ENCODE measurements at places on chromosomes 16 and 17.

- no peak for DNase-seq
Measured at GRCh38 chr16:66131156-66131807, 235.2 kb upstream of the CDH5 start.

DNA sequence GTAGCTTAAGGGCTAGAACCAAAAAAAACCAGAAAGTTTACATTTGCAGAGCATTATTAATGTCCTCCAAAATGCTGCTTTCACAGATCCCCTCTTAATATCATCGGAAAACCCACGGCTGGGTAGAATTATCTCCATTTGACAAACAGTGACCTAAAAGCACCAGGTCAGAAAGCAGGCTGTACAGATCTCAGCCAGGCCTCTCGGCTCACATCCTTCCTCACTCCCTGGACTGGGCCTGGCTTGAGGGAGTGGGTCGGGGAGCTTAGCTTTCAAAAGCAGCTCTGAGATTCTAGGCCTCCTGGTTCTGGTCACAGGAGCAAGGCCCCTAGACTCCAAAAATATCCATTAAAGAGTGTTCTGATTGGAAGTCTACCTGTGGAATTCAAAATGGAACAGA, 9.1 kb upstream of the SLC12A3 start:
- no peak for DNase-seq

DNA sequence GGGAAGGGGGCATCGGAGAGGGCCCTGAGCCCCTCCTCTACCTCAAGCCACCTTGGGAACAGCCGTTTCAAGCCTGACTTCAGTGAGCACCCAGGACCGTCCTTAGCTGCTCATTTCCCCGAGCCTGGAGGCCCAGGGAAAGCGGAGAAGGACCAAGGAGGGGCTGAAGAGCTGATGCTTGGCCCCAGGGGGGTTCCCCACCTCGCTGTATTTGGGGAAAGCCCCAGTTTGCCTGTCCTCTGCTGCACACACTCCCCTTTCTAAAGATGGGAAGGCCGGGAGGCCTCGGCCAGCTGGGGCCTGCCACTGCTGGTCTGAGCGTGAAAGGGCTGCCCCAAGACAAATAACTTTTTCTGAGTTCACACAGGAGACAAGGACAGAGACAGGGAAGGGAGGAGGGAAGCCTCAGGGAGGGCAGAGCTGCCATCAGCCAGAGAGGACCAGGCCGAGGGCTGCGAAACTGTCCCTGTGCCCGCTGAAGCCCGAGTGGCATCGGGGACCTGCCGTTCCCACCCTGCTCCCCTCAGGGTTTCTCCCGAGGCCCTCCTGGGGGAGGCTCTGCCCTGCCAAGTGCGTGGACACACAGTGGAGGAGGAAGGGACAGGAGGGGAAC, 11.6 kb downstream of the ZACN start:
- no peak for DNase-seq

- DNase-seq = no peak
Measured at GRCh38 chr16:81106826-81107503, 10.8 kb upstream of the GCSH start.

GRCh38 chr17:44543213-44543904, 13.9 kb upstream of the FZD2 start:
- no peak for DNase-seq

GRCh38 chr17:65099941-65100315, 37.2 kb upstream of the RGS9 start:
- no peak for DNase-seq

DNA sequence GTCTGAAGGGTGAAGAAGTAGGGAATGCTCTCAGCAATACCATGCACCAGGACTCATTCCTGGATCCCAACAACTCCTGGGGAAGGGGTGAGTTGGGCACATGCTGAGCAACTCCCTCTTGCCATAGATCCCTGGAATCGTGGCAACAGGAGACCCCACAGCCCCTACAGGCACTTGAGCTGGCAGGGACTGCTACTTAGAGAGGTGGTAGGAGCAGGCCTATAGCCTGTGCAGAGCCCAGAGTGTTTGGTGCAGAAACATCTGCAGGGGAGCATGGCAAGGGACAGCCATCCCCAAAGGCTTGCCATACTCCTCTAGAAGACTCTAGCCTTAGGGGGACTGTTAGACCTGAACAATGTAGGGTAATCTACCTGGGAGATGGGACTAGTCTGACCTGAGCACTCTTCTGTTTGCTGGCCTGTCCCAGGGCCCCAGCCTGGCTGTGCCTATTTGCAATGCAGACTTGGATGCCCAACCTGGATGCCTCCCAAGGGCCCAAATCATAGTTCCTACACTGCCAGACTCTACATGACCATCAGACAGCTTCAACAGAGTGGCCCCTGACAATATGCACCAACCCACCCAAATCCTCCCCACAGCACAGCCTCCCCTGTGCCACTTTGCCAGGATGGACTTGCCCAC, 568.6 kb upstream of the KIF2B start:
- DNase-seq = no peak

DNA sequence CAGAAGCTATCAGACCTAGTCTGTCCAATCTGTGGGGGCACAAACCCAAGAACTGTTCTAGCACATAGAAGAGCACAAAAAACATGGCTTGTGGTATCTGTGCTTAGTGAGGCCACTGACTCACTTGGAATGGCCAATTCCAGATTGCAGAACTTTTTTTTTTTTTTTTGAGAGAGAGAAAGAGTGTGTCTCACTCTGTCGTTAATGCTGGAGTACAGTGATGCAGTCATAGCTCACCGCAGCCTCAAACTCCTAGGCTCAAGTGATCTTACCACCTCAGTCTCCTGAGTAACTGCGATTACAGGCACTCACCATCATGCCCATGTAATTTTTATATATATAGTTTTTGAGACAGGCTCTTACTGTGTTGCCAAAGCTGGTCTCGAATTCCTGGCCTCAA, 77.2 kb upstream of the CLEC3A start:
- DNase-seq = no peak

DNA sequence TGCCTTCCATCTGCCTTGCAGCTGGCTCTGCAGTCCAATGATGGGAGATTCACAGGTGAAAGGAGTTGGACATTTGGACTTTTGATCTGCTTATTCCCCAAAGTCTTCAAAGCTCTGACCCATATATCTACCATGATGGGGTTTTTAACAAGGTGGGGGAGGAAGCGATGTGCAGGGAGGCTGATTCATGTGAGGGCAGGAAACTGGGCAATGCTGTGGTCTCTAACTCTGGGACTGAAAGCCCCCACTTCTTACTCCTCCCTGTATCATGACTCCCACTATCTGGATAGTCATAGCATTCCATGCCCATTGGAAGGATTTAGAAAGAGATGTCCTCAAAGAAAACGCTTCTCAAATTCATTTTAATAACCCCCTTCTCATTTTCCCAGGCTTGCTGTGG, 16.3 kb downstream of the HOXB1 start:
- no peak for DNase-seq

DNA sequence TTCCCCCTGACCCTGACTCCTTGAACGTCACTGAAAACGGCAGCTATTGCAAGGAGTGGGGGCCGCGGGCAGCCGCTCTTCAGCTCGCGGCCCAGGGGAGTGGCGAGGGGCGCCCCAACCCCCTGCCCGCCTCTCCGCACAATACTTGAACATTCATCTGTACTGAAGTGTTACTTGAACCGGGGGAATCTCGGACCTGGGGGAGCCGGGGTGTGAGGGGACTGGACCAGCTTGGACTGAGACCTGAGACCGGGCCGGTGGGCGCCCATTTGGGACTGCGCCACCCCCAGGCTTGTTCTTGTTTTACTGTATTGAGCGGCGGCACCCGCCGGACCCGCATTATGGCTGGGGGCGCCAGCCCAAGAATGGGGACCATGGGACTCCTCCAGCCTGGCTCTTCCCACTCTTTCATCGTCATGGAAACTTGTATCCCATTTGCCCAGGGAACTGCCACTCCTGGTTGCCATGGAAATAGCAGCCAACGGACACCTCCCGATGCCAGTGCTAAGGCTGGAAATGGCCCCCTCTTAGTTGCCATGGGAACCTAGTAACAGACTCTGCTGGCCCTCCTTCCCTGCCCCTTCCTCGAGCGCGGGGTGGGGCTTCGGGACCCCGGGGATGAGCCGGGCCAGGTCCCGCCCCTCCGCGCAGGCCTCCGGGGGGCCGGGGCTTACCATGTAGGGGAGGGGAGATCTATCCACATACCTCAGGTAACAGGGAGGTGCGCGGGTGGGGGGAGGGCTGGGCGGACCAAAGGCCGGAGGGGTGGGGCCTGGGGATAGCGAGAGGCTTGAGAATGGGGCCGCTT, 805 bp upstream of the ORAI3 start:
- DNase-seq = peak; percentile 51

GRCh38 chr17:36750316-36750885, 149.0 kb downstream of the MRM1 start:
- no peak for DNase-seq

GRCh38 chr16:24753437-24753836, 24.0 kb downstream of the TNRC6A start:
- no peak for DNase-seq

- DNase-seq = no peak
Measured at GRCh38 chr17:64683796-64684195, 21.7 kb upstream of the SMURF2 start.

GRCh38 chr17:50322271-50322670, 23.7 kb upstream of the XYLT2 start:
- no peak for DNase-seq

GRCh38 chr16:6153901-6154300, 1056.3 kb upstream of the EEF2KMT start:
- DNase-seq = no peak

GRCh38 chr16:54140057-54140787, 146.4 kb downstream of the IRX3 start:
- no peak for DNase-seq

DNA sequence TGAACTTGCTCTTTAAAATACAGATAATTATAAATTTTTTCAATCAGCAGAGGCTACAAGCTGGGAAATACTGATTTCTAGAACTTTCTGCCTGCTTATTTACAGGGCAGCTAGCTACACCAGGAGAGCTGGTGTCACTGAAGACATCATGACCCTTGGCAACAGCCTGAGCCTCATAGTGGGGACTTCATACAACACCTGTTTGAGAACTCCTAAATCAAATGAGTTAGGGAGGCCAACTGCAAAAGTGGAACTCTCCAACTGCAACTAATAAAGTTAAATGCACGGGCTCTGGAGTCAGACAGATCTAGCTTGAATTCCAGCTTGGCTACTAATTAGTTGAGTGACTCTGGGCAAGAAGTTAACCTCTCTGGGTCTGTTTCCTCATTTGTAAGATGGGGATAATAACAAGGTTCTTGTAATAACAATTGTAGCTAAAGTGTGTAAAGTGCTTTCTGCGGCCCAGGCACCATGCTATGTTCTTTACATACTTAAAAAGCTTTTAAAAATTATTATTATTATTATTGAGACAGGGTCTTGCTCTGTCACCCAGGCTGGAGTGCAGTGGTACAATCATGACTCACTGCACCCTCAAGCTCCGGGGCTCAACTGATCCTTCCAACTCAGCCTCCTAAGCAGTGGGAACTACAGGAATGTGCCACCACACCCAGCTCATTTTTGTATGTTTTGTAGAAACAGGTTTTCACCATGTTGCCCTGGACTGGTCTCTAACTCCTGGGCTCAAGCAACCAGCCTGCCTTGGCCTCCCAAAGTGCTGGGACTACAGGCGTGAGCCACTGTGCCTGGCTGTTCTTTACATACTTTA, 33.4 kb downstream of the VAC14 start:
- DNase-seq = no peak

GRCh38 chr17:12789075-12789480, 220 bp upstream of the ARHGAP44 start:
- DNase-seq = peak; percentile 4

GRCh38 chr16:10750793-10751192, 7.2 kb downstream of the NUBP1 start:
- DNase-seq = no peak

DNA sequence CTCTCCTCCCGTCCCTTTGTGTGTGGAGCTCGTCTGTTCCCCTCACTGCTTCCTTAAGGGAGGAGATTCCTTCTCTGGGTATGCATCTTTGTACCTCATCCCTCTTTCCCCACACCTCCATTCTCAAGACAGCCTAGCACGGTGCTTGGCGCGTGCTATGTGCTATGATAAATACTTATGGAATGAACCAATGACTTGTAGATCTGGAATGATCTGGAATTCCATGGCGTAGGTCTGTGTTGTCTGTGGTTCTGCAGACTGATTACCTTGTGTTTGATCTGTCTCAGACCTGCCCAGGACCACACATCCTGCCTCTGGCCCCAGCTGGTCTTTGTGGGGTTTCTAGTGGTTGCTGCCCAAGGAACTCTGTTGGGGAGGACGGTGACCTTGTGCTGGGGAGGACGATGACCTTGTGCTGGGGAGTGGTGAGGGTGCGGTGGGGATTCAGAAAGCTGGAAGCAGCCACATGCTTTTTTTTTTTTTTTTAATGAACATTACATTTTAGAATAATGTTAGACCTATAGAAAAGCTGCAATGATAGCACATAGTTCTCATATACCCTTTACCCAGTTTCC, 33.5 kb upstream of the ETV4 start:
- DNase-seq = no peak

DNA sequence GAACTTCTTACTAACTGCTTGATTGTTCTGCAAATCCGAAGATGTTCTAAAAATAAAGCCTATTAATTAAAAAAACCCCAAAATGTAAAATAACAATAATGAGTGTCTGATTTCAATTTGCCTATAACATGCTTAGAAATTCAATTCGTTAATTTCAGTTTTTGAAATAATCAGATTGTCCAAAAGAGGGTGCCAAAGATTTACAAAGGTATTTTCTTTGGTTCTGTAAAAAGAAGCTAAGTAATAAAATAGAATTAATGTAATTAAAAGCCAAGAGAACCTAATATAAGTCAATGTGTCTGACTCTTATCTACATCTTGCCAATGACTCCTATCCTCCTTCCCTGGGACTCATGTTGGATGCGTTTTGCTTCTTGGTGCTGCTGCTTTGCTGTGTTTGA, 75.0 kb upstream of the CPHXL start:
- no peak for DNase-seq

DNA sequence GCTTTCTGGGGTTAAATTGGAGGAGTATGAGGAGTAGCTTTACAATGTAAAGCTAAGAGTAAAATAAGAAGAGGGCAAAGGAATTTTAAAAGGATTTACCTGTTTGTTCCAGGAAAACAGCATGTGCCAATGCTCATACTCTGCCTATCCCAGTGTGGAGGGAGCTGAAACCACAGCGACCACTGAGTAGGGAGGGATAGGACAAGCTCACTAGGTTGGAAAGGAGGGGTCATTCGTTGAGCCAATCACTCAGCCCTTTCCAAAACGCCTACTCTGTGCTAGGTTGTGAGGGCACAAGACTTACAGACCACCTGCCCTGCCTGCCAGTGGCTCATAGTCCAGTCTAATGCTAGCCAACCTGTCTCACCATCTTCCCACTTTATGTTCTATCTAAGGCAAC, 1.1 kb upstream of the DNAJC7 start:
- no peak for DNase-seq

DNA sequence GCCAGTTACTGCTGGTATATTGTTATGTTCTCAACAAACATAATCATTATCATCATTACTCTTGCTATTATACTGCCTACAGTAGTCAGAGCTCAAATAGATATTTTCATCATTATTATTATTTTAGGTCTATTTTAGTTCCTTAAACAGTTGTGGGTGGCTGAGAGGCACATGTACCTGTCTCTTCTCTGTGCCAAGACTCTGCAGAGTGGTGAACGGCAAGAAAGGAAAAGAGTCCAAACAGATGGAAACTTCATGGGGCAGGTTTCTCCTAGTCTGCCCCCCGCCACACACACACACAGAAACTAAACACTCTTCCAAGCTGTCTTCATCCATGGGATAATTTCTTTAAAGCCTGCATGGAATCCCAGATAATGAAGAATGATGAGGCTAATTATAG, 77.7 kb upstream of the CLEC3A start:
- no peak for DNase-seq

GRCh38 chr16:22239131-22239805, 33.2 kb downstream of the EEF2K start:
- peak; percentile 17 for DNase-seq

GRCh38 chr16:24491731-24492130, 47.6 kb upstream of the RBBP6 start:
- DNase-seq = no peak

Data from DMS153 (cell line).